ENCODE measurements at places on chromosomes 12 and 14. TPM values are rescaled to one million over a fixed set of nuclear protein-coding genes. Genes with fewer than 3 reads are reported as not detected.

GRCh38 chr12:111222523-111222922 is 146.4 kb downstream of the PHETA1 start:
- DNase-seq = no peak

- DNase-seq = no peak
Measured at GRCh38 chr14:51321036-51321435, 81.0 kb downstream of the TMX1 start.

DNA sequence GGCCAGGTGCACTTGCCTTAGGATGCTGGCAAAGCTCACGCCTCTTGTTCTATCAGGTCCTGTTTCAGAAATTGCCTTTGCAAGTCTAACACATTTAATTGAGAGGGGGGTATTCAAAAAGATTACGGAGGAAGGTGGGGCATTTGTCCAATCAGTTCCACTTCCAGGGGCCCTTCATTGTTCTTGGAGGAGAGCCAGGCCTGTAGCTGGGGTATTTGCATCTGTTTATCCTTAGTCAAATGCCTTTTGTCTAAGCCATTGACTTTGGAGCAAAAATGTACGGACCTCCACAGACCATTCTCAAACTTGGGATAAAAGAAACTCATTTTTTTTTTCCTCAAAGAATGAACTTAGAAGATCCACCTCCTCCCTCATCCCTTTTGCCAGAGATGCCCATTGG is 582.0 kb downstream of the BCL11B start:
- no peak for DNase-seq

- no peak for DNase-seq
Measured at GRCh38 chr14:58243790-58244555, 670 bp upstream of the PSMA3 start.

GRCh38 chr12:122486805-122487426 is 13.8 kb downstream of the ZCCHC8 start:
- DNase-seq = no peak

DNA sequence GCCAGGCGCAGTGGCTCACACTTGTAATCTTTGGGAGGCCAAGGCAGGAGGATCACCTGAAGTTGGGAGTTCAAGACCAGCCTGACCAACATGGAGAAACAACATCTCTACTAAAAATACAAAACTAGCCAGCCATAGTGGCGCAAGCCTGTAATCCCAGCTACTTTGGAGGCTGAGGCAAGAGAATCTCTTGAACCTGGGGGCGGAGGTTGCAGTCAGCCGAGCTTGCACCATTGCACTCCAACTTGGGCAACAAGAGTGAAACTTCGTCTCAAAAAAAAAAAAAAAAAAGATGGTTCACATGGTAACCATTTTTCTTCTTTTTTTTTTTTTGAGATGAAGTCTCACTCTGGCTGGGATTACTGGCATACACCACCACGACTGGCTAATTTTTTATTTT is 35.3 kb downstream of the SLC2A14 start:
- DNase-seq = no peak

DNA sequence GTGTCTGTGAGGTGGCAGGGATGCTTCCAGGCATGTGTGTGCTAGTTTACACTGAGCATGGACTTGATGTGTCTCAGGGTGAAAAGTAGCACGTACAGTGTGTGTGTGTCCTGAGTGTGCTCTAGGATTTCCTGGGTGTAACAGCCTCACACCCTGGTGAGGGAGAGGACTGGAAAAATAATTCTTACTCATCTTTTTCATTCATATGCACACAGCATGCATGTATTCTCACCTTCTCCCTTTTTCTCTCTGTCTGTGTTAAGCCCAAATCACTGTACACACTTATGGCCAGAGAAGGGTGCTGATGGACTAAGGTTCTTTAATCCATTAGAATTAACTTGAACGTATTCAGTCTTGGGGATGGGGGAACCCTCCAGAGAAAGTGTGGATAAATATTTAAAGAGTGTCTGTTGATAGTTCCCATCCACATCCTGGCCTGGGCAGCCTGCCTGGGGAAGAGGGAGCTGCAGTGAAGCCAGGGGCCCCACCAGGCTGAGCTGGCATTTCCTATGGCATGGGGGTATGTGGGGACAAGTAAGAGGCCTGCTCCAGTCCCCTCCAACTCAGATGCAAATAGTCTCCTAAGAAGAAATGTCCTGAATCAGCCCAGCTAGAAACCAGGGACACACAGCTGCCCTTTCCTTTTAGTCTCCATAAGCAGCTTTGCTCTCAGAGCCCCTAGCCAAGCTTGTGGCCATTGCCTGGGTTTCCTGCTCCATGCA is 1.1 kb upstream of the HOXC8 start:
- no peak for DNase-seq

DNA sequence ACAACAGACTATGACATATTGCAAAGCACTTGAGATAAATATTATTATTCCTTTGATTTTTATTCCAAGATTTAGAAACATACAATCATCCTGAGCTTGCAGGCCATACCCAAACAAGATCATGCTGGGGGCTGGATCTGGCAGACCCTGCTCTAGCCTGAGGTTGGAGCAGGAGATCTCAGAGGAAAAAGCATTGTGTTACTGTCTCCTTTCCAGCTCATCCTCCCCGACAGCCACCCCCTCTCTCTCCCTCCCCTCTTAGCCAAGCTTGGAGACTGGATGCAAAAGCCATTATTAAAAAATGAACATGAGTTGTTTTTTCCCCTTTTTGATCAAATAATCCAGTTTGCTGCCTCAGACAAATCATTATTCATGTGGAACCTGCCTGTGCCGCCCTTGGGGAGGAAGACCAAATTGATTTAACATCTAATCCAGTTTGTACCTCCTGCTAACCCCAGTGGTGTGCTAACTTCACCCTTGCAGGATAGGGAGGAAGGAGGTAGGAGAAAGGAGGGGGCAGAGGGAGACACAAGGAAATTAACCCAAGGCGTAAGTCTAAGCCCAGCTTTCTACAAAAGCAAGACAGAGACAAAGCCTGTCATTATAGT is 565.8 kb upstream of the TBX3 start:
- DNase-seq = no peak

DNA sequence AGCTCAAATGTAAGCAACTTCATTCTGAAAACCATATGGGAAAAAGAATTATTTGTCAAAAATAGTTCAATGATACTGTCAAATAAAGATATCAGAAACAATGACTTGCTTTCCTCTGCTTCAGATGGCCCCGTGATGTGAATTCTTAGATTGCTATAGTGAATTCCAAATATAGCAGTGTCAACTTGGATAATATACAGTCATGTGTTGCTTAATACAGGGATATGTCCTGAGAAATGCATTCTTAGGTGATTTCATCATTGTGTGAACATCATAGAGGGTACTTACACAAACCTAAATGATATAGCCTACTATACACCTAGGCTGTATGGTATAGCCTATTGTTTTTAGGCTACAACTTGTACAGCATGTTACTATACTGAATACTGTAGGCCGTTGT is 108.7 kb upstream of the MIS18BP1 start:
- no peak for DNase-seq

DNA sequence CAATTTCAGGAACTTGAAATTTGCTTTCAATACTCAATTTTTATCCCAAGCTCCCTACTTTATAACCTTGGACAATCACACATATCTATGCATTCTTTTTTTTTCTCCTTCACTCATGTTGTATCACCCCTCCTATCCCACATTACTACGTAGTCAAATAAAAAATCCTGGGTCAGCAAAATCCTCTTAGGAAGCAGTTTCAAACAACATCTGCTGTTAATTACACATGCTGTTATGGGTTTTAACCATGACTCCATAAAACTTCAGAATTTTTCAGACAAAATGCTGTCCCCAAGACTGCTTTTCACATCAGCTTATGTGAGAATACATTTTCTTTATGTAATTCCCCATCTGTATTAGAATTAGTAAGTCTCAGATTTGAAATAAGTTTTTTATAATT is 61.7 kb downstream of the LRFN5 start:
- no peak for DNase-seq

DNA sequence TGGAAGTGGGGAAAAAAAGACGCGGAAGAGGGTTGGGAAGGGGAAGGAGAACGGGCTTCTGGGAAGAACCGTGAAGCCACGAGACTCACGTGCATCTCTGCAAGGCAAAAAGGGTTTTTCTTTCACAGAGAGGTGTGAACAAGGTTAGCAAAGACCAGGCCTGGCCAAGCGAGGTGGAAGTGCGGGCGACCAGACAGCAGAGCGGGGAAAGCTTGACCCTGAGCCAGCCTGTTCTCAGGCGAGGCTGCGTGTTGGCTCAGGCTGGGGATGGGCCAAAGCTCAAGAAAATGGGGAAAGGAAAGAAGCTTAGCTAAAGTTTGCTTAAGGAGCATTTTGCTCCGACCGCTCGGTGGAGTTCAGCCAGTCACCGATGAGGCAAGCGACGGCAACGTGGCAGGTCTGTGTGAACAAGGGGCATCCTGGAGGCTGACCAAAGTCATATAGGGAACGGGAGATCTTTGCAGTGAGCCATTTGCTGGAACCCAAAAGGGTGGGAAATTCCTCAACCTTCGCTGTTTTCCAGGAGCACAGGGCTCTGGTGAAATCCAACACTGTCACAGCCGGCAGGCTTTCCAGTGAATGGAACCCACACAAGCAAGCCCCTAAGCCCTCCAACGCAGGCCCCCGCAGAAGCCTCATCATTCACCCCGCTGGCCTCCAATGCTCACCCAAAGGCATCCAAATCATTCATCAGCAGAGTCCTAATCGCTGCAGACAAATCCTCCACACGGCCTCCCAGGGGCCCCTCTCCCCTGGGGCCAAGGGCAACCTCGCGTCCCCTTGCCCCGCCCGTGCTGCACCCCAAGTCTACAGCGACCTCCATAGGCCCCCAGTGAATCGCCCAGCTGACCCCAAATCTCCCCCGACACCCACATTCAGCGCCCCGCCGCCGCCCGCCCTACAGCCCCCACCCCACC is 754 bp downstream of the ZNF605 start:
- no peak for DNase-seq

DNA sequence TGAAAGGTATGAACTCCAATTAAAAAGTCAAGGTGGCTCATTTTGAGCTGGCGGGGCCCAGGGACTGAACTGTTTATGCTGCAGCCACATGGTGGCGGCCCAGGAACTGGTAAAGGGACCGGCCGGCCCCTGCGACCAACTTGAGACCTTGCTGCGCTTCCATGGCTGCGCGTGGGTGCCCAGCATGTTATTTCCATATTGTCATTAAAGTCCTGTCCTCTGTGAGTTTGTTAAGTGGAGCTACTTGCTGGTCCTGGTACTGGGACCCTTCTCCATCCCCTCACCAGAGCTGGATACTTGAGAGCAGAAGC is 62.3 kb downstream of the BEGAIN start:
- no peak for DNase-seq

DNA sequence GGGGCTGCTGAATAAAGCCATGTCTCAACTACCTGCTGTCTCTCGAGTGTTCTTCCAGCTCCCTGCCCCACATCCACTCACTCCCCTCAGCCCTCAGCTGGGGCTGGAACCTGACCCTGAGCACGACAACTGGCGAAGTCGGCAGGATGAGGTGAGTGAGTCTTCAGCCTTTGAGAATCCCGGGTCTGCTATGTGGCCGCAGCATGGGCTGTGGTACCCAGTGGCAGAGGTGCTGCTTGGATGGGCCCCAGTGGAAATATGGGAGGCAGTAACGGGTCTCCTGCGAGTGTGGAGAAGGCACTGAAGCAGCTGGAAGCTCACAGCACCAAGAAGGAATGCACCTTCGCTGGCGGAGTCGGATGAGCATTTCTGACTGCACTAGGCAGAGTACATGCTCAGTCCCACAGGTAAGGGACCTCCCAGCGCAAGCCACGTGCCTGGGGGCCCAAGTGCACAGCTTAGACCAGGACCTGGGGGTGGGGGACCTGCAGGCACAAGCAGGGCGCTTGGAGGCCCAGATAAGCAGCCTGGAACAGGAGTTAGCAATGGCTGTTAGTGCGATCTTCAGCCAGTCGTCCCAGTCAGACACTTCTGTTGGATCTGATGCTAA is 95.5 kb upstream of the TMPO start:
- DNase-seq = no peak

DNA sequence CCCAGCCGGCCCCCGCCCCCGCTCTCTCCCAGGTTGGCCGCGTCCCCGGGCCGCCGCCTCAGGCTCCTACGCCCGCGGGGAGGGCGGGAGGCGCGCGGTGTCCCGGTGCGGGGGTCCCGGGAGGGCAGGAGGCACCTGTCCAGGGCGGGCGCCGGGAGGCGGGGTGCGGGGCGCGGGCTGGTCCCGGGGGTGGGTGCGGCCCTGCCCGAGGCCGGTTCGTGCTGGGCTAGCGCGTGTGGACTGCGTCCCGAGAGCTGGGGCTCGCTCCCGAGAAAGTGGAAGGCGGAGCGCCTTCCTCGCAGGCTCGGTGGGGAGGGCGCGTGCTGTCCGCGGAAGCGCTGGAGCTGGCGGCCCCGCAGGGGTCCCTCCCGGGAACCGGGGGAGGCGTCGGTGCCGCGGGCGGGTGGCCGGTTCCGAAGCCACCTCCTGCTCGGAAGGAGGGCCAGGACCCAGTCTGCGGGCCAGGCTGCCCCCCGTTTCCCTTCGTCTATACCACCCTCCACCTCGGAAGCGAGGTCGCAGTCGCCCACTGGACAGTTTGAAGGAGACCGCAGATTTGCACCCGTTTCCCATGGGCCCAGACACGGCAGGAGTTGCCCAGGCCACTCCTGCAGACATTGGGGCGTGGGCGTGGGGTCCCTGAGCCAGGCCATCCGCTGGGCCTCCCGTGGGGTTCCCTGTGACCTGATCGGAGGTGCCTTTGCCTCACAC is 636 bp downstream of the ZFYVE21 start:
- DNase-seq = no peak

GRCh38 chr12:111869671-111870070 is 27.6 kb downstream of the MAPKAPK5 start:
- no peak for DNase-seq

- no peak for DNase-seq
Measured at GRCh38 chr12:43776498-43776897, 17.7 kb downstream of the IRAK4 start.

DNA sequence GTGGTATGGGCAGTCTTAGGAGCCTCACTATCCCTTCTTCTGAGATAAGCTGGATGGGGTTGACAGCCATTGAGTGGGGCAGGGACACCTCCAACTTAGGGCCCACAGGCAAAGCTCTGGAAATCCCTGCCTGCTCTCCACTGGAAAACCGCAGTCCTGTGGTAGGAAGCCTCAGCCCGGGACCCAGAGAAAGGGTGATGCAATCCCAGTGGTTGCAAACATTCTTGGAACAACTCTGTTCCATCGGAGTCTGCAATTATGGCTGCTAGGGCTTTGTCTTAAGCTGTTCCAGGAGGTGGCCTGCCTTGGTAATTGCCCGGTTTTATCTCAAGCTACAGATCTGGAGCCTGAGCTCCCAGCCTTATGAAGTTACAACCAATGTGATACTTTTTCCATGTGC is 133.4 kb downstream of the DICER1 start:
- no peak for DNase-seq

- no peak for DNase-seq
Measured at GRCh38 chr12:56637621-56638020, 7.5 kb upstream of the BAZ2A start.

Gene EIF2S3B
- 1.4 TPM for total RNA-seq

Gene OR5AU1
- total RNA-seq = not detected

Gene DEGS2
- 1.1 TPM for total RNA-seq

Gene CLEC4E
- not detected for total RNA-seq

Gene FOXA1
- total RNA-seq = 0.07 TPM

Gene SSTR1
- 1.2 TPM for total RNA-seq

Gene GUCY2C
- not detected for total RNA-seq

Gene DTX1
- total RNA-seq = not detected

Gene GLS2
- total RNA-seq = 0.26 TPM

Gene ADCY6
- 40.6 TPM for total RNA-seq

Measured in pulmonary artery endothelial cell (primary cell).